ENCODE measurements at places on chromosomes 12 and 14. TPM values are rescaled to one million over a fixed set of nuclear protein-coding genes. Genes with fewer than 3 reads are reported as not detected.

The ORAI1 gene
- total RNA-seq, result 9.5 TPM

DNA sequence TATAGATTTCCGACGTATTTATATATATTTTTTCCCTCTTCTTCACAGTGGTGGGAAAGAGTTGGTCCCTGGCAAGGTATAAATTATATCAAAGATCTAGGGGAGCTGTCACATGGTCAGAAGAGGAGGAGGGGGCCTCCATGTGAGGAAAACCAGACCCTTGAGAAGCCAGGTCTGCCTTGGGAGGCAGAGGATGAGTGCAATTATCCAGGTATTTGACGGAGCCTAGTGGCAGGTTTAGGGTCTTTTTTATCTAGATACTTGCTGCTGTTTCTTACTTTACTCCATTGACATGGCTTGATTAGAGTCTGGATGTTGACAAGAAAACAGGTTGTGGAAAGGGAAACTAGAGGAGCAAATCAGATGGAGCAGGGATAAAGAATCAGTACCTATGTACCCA lies 5.5 kb downstream of the COPZ1 start:
- H3K27ac ChIP-seq, result no peak overlapping the region
- H3K27me3 ChIP-seq, result no peaks in the 10 kb centered on the region
- H3K4me1 ChIP-seq, result peaks cover 7% of the 10 kb centered on the region
- DNase-seq, result no peak
- H3K36me3 ChIP-seq, result no peaks in the 10 kb centered on the region
- no peak overlapping the region for H3K4me3 ChIP-seq

DNA sequence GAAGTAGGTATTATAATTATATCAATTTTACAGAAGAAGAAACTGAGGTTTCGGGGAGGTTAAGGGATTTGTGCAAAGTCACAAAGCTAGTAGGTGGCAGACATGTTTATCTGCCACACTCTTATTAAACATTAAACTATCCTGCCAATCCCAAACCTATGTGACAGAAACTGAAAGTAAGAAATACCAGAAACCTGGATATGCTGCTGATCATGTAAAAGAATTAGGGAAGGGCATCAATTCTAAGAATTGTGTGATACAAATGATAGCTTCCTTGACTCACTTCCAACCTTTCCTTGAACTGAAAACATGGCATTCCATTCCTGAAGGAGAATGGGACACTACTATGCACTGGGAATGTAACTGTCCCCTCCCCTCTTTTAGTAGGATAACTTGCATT lies 16.9 kb downstream of the TAOK3 start:
- H3K4me1 ChIP-seq, result peaks cover 14% of the 10 kb centered on the region
- H3K4me3 ChIP-seq, result no peak overlapping the region
- no peak for DNase-seq
- H3K36me3 ChIP-seq, result no peaks in the 10 kb centered on the region

The KCNA1 gene
- not detected for total RNA-seq

DNA sequence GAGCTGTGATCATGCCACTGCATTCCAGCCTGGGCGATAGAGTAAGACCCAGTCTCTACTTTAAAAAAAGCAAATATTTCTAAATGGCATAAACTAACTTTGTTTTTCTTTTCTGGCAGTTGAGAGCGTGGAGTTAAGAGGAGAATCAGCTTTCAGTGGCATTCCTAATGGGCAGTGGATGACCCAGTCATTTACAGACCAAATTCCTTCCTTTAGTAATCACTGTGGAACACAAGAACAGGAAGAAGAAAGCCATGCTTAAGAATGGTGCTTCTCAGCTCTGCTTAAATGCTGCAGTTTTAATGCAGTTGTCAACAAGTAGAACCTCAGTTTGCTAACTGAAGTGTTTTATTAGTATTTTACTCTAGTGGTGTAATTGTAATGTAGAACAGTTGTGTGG lies 21.2 kb downstream of the TDG start:
- no peak overlapping the region for H3K27ac ChIP-seq
- H3K4me3 ChIP-seq, result no peak overlapping the region
- H3K36me3 ChIP-seq, result peaks cover 53% of the 10 kb centered on the region
- no peak for DNase-seq
- no peaks in the 10 kb centered on the region for H3K27me3 ChIP-seq

The TEDC1 gene
- 2.5 TPM for total RNA-seq

DNA sequence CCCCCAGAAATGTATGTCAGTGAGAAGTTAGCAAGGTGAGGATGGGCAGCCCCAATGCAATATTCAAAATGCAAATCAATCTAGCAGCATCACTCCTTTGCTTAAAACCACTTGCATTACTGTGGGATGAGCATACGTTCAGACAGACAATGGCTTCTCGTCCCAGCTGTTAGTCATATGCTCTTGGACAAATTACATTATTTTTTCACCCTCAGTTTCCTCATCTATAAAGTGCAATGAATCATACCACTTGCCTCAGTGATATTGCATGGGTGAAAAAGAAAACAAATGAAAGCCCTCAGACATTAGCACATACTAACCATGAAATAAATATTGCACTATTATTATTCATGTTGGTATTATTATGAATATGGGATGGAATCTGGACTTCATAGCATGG lies 132.3 kb downstream of the C12orf75 start:
- no peak overlapping the region for H3K4me3 ChIP-seq
- H3K27me3 ChIP-seq, result no peaks in the 10 kb centered on the region
- H3K36me3 ChIP-seq, result no peaks in the 10 kb centered on the region
- no peak for DNase-seq

The IL31 gene
- not detected for total RNA-seq

Measured in heart left ventricle (tissue), 16 donors.